ENCODE measurements at places on chromosomes 12 and 14. TPM values are rescaled to one million over a fixed set of nuclear protein-coding genes. Genes with fewer than 3 reads are reported as not detected.

- DNase-seq: no peak
Observed at GRCh38 chr14:85688006-85688405, 158.1 kb downstream of the FLRT2 start.

DNA sequence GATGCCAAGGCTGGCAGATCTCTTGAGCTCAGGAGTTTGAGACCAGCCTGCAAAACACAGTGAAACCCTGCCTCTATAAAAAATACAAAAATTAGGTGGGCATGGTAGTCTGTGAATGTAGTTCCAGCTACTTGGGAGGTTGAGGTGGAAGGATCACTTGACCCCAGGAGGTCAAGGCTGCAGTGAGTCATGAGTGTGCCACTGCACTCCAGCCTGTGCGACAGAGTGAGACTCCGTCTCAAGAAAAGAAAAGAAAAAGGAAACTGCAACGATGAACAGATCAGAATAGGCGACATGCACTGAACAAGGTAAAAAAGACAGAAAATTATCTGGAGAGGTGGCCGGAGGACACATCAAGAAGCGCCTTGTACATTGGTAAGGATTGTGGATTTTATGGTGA, 273.7 kb upstream of the AMIGO2 start:
- no peak for DNase-seq

GRCh38 chr14:102772781-102773570, 4.3 kb upstream of the TRAF3 start:
- no peak for DNase-seq

- no peak for DNase-seq
Observed at GRCh38 chr12:81010641-81011040, 67.2 kb upstream of the ACSS3 start.

DNA sequence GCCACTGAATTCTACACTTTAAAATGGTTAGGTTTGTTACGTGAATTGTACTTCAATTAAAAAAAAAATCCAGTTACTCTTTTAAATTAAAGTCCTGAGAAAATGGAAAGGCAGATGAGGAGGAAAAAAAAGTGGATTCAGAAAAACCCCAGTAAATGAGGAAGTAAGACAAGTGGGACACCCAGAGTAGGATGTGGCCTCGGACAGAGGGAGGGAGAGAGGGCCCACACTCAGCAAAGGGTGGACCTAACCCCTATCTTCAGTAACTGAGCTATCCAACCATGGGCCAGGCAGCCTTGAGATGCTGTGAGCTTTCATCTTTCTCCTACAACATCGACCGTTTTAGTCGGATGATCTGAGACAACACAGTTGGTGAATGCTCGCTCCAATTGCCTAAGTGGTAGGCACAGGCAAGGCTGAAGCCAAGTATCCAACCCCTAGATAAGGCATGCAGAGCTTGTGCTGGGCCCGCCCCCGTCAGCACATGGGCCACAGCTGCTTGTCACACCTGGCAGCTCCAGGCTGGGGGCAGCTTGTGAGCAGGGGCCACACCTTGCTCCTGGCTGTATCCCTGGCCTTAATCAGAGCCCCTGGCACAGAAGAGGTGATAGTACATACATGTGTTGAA, 142.1 kb downstream of the TTC7B start:
- DNase-seq: no peak

DNA sequence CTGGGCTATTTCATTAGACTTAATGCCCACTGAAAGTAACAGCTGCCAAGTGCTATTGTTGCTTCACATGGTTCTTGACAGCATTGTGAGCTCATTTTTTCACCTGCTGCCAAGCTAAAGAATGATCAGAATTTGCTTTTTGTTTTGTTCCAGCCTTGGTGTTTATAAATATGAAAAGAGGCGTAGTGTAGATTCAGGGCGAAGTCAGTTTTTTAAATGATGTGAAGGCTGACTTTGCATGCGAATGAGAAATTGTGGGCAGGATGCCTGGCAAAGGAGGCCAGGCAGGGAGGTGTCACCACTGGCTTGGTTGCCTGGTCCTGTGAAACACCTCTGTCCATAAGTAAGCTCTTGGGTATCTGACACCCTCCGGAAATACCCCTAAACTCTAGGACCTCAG, 93.3 kb upstream of the NAP1L1 start:
- DNase-seq: no peak

Gene CMTM5
- 2.5 TPM for polyA plus RNA-seq

Gene HOXC12
- polyA plus RNA-seq: not detected

GRCh38 chr12:55850893-55851292, 8.2 kb upstream of the MMP19 start:
- no peak for DNase-seq

Gene ISCA2
- polyA plus RNA-seq: 27.4 TPM

DNA sequence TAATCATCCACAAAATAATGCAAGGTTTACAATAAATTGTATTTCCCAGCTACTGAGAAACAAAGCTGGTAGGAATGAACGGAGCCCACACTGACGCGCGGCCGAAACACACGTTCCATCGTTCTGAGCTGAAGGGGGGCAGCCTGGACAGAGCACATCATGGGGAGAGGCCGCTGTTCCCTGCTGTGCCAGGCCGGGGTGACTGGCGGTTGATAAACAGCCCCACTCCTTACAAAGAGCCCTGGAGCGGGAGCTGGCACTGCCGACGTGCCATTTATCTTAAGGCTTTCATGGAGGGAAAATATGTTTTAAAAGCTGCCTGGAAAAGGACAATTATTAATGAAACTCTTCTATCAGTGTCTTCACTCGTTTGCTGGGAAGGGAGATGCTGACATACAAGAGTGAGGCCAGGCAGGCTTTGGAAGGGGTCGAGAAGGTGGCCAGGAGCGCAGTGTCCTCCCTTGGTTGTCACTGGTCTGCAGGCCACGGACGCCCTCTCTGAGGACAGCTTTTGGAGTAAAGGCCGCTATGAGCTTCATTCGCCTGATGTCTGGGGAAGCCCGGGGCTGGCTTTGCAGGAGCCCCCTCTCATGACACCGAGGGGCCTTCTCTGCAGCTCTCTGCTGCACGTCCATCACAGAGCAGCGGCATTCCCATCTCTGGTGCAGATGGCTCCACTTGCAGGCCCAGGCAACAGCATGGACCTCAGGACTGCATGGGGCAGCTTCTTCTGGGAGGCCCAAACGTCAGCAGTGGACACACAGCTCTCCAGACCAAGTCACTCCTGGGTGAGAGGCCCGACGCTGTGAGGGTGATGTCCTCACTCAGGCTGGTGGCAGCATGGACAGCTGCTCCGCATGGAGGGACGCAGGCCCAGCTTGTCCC, 355.3 kb upstream of the SFSWAP start:
- no peak for DNase-seq

- no peak for DNase-seq
Observed at GRCh38 chr14:56133547-56133946, 15.3 kb downstream of the PELI2 start.

Gene SLC2A3
- 17.4 TPM for polyA plus RNA-seq

GRCh38 chr12:39935839-39936238, 170.0 kb downstream of the SLC2A13 start:
- DNase-seq: no peak

DNA sequence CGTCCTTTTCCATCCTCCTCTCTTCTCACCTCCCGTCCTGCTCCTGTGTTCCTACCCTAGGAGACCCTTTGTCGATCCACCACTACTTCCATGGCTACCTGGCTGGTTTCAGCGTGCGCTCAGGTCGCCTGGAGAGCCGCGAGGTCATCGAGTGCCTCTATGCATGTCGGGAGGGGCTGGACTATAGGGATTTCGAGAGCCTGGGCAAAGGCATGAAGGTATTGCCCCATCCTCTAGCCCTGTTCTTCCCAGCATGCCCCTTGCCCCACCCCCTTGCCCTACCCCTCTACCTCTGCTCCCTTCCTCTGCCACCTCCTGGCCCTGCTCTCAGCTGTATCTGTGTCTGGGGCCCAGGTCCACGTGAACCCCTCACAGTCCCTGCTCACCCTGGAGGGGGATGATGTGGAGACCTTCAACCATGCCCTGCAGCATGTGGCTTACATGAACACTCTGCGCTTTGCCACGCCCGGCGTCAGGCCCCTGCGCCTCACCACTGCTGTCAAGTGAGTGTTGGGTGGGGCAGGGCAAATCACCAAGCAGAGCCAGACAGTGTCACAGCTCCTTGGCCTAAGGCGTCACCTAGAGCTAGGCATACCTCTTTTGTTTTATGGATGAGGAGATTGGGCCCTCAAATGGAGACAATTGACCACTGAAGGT, 12.8 kb downstream of the CLSTN3 start:
- no peak for DNase-seq

DNA sequence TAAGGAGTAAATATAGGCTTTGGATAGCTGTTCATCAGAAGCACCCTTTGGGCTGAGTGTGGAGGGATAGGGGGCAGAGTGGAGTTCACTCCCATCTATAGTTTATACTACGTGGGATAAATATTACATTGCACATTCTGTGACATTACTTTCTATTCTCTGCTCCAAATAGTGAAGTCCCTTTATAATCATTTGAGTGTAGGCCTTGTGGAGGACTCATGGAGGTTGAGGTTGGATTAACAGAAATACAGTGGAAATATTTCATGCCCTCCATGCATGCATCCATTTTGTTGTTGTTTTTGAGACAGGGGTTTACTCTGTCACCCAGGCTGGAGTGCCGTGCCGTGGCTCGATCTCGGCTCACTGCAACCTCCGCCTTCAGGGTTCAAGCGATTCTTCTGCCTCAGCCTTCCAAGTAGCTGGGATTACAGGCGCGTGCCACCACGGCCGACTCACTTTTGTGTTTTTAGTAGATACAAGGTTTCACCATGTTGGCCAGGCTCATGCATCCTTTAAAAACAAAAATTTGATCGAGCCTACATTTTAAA, 1.4 kb downstream of the CHPT1 start:
- no peak for DNase-seq
